Caki2 (cell line): ENCODE measurements at places on chromosomes 2 and 18.

- no peak for DNase-seq
These were observed 358.7 kb downstream of the SETBP1 start for GRCh38 chr18:45039376-45039775.

GRCh38 chr2:30934066-30934465 lies 126.8 kb upstream of the CAPN13 start:
- DNase-seq: no peak

DNA sequence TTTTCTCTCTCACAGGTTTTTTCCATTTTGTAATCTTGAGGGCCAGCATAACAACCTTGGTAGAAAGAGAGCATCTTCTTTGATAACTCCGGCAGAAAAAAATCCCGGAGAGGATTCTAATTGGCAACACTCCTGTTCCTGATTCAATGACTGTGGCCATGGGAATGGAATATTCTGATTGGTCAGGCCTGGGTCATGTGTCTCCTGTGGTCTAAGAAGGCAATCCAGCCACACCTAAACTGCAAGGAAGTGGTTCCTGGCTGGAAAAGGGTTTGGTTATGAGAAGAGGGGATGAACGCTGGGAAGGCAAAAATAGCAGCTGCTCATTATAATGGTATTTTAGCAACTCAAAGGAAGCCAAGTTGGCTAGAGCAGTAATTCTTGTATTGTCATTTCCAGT lies 24.8 kb upstream of the ZNF638 start:
- DNase-seq: no peak

DNA sequence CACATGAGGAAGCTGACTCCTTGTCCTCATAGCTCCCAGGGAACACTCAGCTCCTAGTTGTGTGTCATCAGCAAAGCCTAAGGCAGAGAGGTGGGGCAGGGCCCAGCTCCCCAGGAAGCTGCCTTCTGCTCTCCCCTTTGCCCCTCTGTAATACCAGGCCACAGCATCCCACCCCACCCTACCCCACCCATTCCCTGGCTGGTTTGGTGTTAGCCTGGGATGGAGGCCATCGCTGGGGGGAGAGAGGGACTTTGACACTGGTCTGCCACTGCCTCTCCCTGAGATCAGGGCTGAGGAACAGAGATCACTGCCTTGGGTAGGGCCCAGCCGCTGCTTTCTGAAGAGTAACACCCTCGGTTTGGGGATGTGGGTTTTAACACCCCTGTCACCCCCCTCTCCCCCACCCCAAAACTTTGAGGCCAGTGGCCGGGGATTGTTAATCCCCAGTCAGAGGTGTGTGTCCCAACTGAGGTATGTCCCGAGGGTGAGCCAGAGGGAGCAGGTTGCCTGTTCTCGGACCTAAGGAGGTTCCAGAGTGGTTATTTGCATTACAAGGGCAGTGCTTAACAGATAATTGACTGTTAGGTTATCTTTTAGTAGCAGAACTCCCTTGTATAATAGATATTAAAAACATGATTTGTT lies 41.4 kb downstream of the TET3 start:
- DNase-seq: no peak

DNA sequence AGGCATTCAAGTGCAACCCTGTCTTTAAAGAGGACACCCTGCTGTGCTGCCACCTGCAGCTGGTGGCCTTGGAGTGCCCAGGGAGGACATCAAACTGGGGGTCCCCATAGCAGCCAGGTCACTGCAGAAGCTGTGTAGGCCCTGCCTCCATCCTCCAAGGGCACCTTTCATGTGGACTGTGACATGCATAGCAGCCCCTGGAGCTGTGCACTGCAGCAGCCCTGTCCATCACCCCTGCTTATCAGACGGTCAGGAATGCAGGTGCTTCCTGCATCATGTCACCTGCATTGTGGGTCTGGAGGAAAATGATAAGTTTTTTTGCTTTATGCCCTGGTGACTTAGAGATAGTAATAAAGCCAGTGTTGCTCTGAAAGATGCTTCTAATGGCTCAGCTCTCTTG lies 155.7 kb downstream of the DYSF start:
- no peak for DNase-seq

DNA sequence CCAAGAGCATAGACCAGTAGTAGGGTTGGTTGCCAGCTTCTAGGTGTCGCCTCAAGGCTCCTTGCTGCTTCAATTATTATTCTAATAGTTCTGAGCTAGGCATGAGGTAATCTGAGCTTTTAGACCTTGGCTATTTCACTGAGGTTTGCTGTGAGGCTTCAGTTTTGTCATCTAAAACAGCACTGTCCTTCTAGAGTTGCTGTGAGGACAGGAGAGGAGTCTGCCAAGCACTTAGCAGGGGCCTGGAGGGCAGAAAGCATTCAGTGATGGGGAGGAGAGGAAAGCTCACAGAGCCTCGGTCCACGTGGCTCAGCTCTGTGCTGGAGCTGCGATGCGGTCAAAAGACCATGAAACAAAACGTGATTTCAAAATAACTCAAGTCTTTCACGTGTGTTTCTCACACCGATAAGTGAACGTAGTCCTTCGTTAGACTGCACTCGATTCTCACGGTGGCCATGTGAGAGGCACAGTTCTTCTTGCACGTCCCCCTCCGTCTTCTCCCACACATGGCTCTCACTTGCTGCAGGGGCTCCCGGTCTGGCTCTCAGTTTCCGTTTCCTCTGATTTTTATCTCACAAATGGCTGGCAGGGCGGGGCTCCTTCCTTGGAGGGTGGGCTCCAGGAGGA lies 113.7 kb downstream of the B3GNT2 start:
- DNase-seq: no peak

- no peak for DNase-seq
These were observed 2.3 kb downstream of the INHBB start for GRCh38 chr2:120348134-120348736.

- DNase-seq: peak; percentile 94
These were observed 24.6 kb downstream of the NRP2 start for GRCh38 chr2:205706769-205707381.

GRCh38 chr2:96145848-96146152 lies 560 bp upstream of the DUSP2 start:
- DNase-seq: no peak

DNA sequence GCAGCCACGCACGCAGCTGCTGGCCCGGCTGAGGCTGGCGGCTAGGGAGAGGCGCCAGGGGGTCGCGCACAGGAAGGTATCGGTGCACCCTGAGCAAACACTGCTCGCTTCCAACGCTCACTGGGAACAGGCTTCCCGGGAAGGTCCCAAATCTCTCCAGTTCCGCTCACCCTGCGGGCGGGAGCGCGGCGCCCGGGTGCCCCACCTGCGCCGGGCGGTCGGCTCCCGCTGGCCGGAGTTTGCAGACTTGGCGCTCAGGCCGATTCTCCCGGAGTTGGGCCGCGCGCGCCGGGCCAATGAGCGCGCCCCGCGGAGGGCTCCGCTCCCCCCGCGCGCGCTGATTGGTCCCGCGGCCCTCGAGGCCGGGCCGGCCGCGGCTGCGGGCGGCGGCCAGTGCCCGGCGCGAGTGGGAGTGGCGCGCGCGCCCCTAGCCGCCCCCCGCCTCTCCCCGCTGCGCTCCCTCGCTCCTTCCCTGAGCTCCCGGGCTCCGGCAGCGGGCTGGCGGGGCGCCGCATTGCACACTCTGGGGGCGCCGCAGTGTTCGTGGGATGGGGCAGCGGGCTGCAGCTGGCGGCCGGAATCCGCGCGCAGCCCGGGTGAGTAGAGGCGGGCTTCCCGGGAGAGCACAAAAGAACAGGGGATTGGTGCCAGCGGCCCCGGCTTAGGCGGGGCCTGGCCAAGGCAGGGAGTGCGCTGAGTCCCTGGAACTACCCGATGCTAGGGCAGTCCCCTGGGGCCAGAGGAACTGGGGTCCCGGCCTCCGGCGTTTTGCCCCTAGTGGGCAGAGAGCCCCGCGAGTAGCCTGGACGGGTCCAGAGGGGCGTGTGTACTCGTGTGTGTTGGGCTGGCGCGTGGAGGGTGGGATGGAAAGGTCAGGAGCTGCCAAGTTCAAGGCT lies at the start of gene LYPD6:
Gene LYPD6 (plus strand): TSS at position 461 of the 896 bp plus-strand sequence. CDS start 107,122 bp downstream, outside the sequence.
- DNase-seq: peak; percentile 74

GRCh38 chr2:111694700-111695101 lies 189.3 kb downstream of the ANAPC1 start:
- peak; percentile 10 for DNase-seq

DNA sequence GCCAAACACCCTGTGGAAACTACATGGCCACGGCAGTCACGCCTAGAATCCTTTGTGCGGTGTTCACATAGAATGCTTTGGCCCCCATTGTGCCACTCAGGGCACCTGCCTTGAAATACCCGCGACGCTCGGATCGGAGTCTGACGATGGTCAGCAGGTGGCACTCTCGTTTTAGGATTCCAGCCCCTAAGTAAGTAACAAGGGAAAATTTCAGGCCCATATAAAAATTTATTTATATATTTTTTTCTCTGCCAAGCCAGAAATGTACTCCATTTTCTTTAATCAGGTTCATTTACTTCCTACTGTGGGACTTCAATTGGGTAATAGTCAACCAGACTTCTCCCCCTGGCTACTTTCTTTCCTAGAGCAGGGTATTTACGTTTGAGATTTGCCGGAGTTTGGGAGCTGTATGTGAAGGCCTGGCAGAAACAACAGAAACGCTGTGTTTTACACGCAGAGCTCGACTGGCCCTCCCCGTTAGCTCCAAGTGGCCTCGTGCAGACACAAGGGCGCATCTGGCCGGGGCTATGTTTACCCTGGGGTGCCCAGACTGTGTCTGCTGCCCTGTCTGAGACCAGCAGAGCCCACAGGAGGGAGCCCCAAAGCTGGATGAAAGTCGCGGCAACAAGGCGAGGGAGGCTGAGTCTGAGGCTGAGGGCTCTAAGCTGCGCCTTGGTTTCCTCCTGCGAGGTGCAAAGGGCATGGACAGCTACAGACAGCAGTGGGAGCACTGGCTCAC lies 41.6 kb downstream of the LRRC30 start:
- DNase-seq: peak; percentile 6

- peak; percentile 72 for DNase-seq
These were observed 16.0 kb downstream of the TMEM177 start for GRCh38 chr2:119694845-119695521.

DNA sequence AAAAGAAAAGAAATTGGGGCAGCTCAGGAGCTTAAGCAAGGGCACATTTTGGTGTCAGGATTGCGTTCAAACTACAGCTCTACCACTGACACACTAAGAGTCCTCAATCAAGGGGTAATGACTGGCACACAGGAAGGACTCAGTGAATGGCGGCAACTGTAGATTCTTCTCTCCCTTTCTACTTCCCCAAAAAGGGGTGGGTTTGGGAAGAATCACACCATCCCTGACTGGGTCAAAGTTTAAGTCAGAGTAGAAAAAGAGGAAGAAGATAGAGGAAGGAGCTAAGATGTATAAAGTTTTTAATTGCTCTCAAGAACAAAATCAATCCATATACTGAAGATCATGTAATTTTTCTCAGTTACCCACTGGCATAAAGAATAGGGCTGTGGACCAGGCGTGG lies 2.6 kb downstream of the NLRC4 start:
- no peak for DNase-seq

DNA sequence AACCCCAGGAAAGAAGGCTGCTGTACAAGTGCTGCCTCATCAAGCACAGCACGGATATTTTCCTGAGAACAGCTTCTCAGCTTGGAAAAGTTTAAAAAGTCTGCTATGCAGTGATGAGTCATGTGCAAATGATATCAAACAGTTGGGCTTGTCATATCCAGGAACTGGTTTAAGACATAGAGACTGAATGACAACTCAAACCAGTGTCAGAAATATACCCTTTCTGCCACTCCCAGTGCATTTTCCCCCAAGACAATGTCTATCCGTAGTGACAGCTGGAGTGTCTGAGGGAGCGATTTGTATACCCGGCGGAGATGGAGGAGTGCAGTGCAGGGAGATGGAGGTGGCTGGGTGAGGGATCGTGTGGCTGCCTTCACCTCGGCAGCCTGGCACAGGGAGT lies 28.2 kb downstream of the SOX11 start:
- no peak for DNase-seq

DNA sequence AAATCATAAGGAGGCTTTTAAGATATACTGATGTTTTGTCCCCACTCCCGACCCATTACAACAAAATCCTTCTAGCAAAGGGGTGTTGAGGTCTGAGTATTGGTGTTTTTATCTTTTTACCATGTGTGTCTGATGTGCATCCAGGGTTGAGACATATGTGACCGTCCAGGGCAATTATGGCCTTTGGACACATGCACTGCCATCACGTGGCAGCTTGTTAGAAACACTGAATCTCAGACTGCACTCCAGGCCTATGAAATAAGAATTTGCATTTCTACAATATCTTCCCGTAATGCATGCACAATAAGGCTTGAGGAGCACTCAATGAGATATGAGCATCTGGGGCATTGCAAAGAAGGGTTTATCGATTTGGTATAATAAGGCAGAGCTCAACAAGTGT lies 235.1 kb upstream of the ZNF804A start:
- DNase-seq: no peak

GRCh38 chr2:113064281-113064680 lies 3.5 kb upstream of the IL1F10 start:
- no peak for DNase-seq

GRCh38 chr2:160271171-160272086 lies 71.4 kb upstream of the ITGB6 start:
- peak; percentile 63 for DNase-seq

- DNase-seq: no peak
These were observed 133.4 kb downstream of the HDAC4 start for GRCh38 chr2:239267288-239267951.

DNA sequence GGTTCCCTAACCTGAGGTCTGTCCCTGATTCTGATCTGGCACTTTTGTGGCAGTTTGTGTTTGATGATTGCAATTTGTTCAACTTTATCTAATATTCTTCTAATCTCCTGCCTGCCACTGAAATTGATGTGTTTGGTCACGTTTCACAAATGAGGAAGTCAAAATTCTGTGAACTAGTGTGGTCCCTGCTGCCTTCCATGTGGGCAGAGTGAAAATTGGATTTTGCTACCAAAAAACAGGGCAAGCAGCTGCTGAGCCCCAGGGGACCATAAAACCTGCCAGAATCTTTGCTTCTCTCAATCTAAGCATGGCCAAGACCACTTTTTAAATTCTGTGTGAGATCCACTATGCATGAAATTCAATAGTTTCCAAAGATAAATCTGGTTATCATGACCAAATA lies 195.5 kb upstream of the CYRIA start:
- no peak for DNase-seq

- DNase-seq: no peak
These were observed 411.0 kb downstream of the LRATD1 start for GRCh38 chr2:15043336-15044058.

GRCh38 chr2:68809324-68810240 lies 61.6 kb downstream of the BMP10 start:
- DNase-seq: no peak
